ENCODE measurements at places on chromosomes 2 and 18. TPM values are rescaled to one million over a fixed set of nuclear protein-coding genes. Genes with fewer than 3 reads are reported as not detected.

Gene RAB17
- not detected for total RNA-seq

DNA sequence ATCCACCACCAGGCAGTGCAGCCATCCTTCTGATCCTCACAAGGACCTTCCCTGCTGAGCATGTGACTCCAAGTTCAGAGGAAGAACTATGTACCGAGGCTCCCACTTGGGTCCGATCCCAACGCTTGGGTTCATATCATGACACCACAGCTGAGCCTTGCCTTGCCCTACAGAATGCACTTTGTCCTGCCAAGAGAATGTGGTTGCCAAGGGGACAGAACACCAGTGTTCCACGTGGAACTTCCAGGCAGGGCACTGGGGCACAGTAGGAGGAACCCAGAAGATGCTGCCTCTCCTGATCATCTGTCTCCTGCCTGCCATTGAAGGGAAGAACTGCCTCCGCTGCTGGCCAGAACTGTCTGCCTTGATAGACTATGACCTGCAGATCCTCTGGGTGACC is at the start of gene TEX51:
Gene TEX51 (plus strand): TSS at position 255 of the 400 bp plus-strand sequence. CDS start 29 bp downstream, at position 284.
- no peaks in the 10 kb centered on the region for H3K4me1 ChIP-seq
- H3K4me3 ChIP-seq: no peak within 1 kb of the TSS
- H3K36me3 ChIP-seq: no peaks in the 10 kb centered on the region
- no peak within 1 kb of the TSS for H3K27ac ChIP-seq
- no peak for DNase-seq
- H3K27me3 ChIP-seq: peaks cover 11% of the 10 kb centered on the region

Gene PLEK
- 7.6 TPM for total RNA-seq

DNA sequence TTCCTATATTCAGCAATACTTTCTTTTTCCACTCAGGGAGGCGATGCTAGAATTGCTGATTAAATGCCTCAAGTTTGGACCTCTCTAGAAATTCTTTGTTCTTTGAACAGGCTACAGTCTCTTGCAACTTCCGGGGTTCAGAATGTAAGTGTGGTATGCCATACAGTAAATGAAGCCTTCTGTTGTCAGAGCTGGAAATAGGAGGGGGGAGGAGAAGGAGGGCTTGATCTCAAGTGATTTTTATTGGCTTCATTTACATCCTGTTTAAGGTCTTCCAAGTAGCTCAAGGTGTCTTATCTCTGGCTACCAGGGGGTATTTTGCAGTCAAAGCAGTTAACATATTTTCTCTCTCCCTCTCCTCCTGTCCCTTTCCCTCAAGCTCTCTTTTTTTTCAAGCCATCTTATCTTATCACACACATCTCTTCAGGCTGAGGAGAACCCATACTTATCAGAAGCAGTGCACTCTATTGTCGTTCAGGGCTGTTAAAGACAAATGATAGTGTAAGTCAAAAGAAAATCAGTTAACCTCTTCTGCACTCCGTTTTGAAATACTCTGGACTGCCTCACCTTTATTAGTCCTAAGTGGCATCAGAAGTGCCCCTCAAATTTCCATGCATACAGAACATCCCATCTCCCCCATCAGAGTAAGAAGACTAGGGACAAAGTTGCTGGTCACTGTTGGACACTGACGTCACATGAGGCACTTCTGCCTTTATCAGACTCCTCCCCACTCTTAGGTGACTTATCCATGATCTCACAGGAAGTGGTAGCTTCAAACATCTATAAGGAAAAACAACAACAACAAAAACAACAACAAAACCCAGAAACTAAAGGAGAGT is 112.2 kb downstream of the ZNF521 start:
- H3K27ac ChIP-seq: no peak overlapping the region
- no peak overlapping the region for H3K4me3 ChIP-seq
- no peaks in the 10 kb centered on the region for H3K36me3 ChIP-seq
- no peaks in the 10 kb centered on the region for H3K27me3 ChIP-seq
- H3K4me1 ChIP-seq: no peaks in the 10 kb centered on the region

- H3K4me3 ChIP-seq: no peak overlapping the region
- peaks cover 2% of the 10 kb centered on the region for H3K27me3 ChIP-seq
- DNase-seq: no peak
- H3K27ac ChIP-seq: no peak overlapping the region
These were observed 39.6 kb downstream of the INHBB start for GRCh38 chr2:120385355-120386127.

DNA sequence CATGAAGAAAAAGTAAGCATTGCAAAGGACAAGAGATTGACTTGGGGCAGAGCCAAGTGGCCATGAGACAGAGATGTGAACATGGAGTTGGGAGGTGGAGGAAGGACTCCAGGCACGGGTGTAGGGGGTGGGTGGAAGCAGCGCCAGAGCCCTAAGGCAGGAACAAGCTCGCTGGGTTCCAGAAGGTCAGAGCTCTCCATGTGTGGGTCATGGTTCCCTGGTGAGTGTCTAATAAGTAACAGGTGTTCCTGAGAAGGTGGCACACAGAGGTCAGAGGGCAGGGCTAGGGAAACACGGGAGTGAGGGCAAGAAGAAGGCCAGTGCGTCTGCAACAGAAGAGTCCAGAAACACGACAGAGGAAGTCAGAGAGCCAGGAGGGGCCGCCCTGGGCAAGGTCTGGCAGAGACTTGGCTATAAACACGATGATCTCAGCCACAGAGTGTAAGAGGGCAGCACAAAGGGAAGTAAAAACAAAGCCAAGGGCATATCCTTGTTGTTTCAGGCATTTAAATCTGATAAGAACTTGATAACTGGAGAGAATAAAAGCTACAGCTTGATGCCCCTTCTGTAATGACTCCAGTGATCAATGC is 260.8 kb downstream of the TGIF1 start:
- H3K4me1 ChIP-seq: peaks cover 5% of the 10 kb centered on the region
- H3K36me3 ChIP-seq: no peaks in the 10 kb centered on the region
- peaks cover 25% of the 10 kb centered on the region for H3K27me3 ChIP-seq
- no peak overlapping the region for H3K27ac ChIP-seq

- H3K4me3 ChIP-seq: no peak overlapping the region
- H3K27ac ChIP-seq: no peak overlapping the region
- peaks cover 4% of the 10 kb centered on the region for H3K36me3 ChIP-seq
- DNase-seq: no peak
- H3K4me1 ChIP-seq: no peaks in the 10 kb centered on the region
These were observed 2.8 kb downstream of the COL6A3 start for GRCh38 chr2:237411092-237411601.

- no peak overlapping the region for H3K4me3 ChIP-seq
- no peaks in the 10 kb centered on the region for H3K27me3 ChIP-seq
- no peak for DNase-seq
- H3K36me3 ChIP-seq: no peaks in the 10 kb centered on the region
- no peak overlapping the region for H3K27ac ChIP-seq
These were observed 319.6 kb downstream of the PIK3C3 start for GRCh38 chr18:42274488-42275137.

Gene CNRIP1
- total RNA-seq: not detected

Gene DLX2
- total RNA-seq: not detected

- H3K27me3 ChIP-seq: peaks cover 10% of the 10 kb centered on the region
- no peak overlapping the region for H3K4me3 ChIP-seq
- no peak for DNase-seq
- H3K4me1 ChIP-seq: no peaks in the 10 kb centered on the region
- H3K27ac ChIP-seq: no peak overlapping the region
These were observed 29.5 kb upstream of the MSGN1 start for GRCh38 chr2:17786727-17787126.

Gene ZNF521
- not detected for total RNA-seq

- H3K27me3 ChIP-seq: no peaks in the 10 kb centered on the region
- H3K4me1 ChIP-seq: peaks cover 6% of the 10 kb centered on the region
- peak overlapping the region; percentile 64 for H3K27ac ChIP-seq
These were observed 17.8 kb upstream of the SCLY start for GRCh38 chr2:238042849-238043584.

Gene CDH19
- total RNA-seq: not detected

- no peaks in the 10 kb centered on the region for H3K27me3 ChIP-seq
- DNase-seq: no peak
- H3K4me1 ChIP-seq: no peaks in the 10 kb centered on the region
- H3K27ac ChIP-seq: no peak overlapping the region
These were observed 379.1 kb upstream of the FIGN start for GRCh38 chr2:164114937-164115336.

DNA sequence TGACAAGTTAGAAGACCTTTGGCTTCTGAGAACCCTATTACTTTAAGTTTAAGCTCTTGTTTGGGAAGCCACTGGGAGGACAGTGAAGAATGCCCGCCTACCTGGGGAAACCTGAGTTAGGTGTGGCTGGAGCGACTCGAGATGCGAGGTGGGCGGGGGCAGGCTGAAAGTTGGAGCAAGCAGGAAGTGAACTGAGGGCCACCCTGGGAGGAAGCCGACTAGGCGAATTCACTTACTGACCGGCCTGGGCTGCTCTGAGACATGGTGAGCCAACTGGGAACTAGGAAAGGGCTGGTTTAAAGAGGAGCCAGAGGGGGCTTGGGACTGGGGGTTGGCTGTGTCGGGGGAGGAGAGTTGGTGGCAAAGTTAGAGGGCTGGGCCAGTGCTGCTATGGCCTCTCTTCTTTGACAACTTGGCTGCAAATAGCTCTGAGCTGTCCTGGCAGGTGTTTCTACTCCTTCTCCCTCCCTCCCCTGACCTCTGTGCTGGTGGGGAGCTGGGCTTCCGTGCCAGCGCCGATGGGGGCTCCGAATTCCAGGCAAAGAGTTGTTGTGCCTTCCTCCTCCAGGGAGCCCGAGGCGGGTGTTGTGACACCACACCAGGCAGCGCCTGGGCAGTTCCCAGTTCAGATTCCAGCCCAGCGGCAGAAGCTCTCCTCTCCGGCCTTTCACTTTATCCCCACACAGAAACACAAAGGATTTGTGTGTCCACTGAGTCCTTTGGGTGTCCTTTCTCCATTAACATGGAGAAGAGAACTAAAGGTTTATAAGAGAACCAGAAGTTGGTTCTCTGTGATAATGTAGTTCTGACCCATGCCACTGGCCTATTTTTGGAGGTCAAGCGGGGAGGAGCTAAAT is at the start of gene VAMP8:
Gene VAMP8 (plus strand): TSS at position 201 of the 857 bp plus-strand sequence. CDS start 61 bp downstream, at position 262.
- H3K27ac ChIP-seq: peak within 1 kb of the TSS; percentile 87
- H3K4me3 ChIP-seq: peak within 1 kb of the TSS; percentile 95
- peak; percentile 83 for DNase-seq

DNA sequence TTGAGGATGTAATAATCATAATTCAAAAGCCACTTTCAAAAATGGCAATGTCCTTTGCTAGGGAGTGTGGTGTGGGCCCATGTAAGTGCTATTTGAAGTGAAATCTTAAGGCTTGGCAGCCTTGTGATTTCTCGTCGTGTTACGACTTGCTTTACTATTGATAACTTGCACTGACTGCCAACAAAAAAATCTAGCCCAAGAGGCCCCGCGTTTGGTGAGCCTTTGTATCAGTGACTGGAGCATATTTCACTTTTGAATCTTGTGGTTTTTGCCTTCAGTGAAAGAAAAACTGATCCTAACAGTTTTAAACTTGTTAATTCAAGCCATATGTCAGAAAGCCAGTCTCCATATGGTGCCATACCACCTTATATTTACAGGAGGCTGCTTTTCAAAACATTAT is 248.0 kb downstream of the TMEM182 start:
- no peaks in the 10 kb centered on the region for H3K4me1 ChIP-seq
- no peaks in the 10 kb centered on the region for H3K36me3 ChIP-seq
- H3K4me3 ChIP-seq: no peak overlapping the region
- H3K27me3 ChIP-seq: no peaks in the 10 kb centered on the region
- DNase-seq: no peak

GRCh38 chr2:128406736-128407554 is 88.3 kb upstream of the HS6ST1 start:
- no peak overlapping the region for H3K27ac ChIP-seq
- H3K4me3 ChIP-seq: no peak overlapping the region
- H3K36me3 ChIP-seq: no peaks in the 10 kb centered on the region
- H3K4me1 ChIP-seq: no peaks in the 10 kb centered on the region
- peaks cover 10% of the 10 kb centered on the region for H3K27me3 ChIP-seq
- no peak for DNase-seq

- H3K4me3 ChIP-seq: peak overlapping the region; percentile 81
- H3K27me3 ChIP-seq: peaks cover 14% of the 10 kb centered on the region
- H3K27ac ChIP-seq: no peak overlapping the region
- peaks cover 31% of the 10 kb centered on the region for H3K4me1 ChIP-seq
These were observed 452 bp downstream of the RAPH1 start for GRCh38 chr2:203534621-203535077.

Gene TCF23
- total RNA-seq: not detected

Gene SLC23A3
- total RNA-seq: 2.3 TPM

DNA sequence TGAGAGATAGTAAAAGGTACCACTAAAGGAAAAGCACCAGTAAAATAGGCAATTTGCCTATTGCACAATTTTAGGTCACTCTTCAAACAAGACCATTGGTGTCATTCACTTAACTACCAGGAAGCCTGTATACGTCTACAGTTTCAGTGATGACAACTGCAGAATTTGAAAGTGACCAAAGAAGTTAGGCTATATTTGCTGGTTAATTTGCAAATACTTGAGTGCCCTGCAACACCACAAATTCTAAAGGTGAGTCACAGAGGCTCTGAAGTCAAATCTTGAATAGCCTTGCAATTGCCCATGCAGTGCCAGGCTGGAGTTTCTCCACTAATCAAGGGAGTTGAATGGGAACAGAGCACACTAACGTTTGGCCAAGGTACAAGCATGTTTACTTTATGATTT is 128.7 kb upstream of the CCDC68 start:
- DNase-seq: no peak
- H3K4me3 ChIP-seq: no peak overlapping the region
- H3K27ac ChIP-seq: no peak overlapping the region
- no peaks in the 10 kb centered on the region for H3K4me1 ChIP-seq
- H3K36me3 ChIP-seq: no peaks in the 10 kb centered on the region

Gene UGT1A5
- not detected for total RNA-seq

Gene SF3B6
- total RNA-seq: 145 TPM

DNA sequence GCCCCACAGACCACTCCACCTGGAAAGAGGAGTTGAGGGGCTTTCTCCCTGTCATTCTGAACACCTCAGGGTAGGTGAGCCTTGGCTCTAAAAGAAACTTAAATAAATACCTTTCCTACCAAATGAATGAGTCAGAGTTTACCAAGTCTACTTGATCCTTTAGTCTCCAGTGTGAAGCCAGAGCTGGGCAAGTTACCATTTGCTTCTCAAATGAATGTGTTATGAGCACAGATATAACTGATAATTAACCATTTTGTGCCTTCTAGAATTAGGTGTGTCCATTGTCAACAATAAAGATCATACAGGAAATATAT is 347.7 kb downstream of the KIAA1328 start:
- no peaks in the 10 kb centered on the region for H3K4me1 ChIP-seq
- H3K4me3 ChIP-seq: no peak overlapping the region
- H3K27me3 ChIP-seq: no peaks in the 10 kb centered on the region
- H3K36me3 ChIP-seq: peaks cover 29% of the 10 kb centered on the region

DNA sequence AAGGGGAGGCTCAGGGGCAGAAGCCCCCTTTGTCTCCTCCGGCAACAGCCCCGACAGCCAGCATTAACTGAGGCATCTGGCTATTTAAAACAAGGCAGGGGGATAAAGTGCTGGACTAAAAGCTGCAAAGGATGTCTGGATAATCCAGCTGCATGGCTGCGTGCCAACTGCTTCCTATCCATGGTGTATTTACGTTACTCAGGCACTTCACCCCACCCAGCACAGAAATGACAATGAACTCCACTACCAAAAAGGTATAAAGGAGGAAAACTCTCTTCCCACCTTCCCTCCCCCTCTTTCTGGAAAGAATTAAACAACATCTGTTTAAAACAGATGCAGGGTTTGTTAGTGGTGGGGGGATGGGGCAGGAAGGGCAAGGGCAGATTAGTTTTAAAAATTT is 82.5 kb downstream of the SPRED2 start:
- H3K4me3 ChIP-seq: no peak overlapping the region
- no peaks in the 10 kb centered on the region for H3K36me3 ChIP-seq
- no peak for DNase-seq
- H3K27me3 ChIP-seq: no peaks in the 10 kb centered on the region
- no peak overlapping the region for H3K27ac ChIP-seq
